Germinal center (tissue), 1 donor: ENCODE measurements at places on chromosomes 2 and 18.

- no peak for DNase-seq
Measured at GRCh38 chr2:273333-273732, 8.6 kb downstream of the ACP1 start.

DNA sequence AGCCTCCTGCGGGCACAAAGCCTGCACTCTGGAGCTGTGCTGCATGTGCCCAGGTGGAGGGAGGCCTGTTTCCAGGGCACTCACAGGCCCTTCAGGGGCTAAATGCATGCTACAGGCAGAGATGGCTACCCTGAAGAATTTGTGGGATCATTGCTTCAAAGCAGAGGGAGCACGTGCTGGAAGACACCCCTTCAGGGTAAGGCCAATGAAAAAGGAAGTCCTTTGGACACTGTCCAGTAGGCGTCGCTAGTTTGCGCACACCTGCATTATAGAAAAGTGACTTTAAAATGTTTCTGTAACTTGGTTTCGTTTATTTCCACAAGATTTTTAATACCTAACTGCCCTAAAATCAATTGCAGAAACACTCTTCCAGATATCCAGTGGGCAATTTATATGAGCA lies 325.3 kb downstream of the ZNF516 start:
- DNase-seq: no peak

GRCh38 chr18:79344208-79344581 lies 51.5 kb upstream of the NFATC1 start:
- no peak for DNase-seq

- DNase-seq: no peak
Measured at GRCh38 chr2:71864085-71864484, 283.6 kb downstream of the CYP26B1 start.

GRCh38 chr2:54556621-54557121 lies 100.5 kb downstream of the SPTBN1 start:
- DNase-seq: no peak

DNA sequence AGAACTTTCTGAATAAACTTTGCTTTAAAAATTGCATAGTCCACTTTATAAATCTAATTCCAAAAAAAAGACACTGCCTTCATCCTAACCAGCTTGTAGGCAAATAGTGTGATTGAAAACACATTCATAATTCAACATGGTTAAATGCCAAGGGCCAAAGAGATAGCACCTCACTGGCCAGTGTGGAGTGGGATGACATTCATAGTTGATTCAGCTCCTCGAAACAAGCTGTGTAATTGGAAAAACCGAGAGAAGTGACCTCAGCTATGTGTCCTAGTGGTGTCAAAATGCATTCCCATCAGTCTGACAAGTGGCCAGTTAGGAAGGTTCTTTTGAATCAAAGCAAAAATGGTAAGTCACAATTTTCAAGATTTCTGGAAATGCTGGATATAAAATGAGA lies 1068.5 kb upstream of the CELF4 start:
- no peak for DNase-seq

- no peak for DNase-seq
Measured at GRCh38 chr18:26710470-26711096, 154.9 kb downstream of the AQP4 start.
